ENCODE measurements at places on chromosomes 2 and 18.

DNA sequence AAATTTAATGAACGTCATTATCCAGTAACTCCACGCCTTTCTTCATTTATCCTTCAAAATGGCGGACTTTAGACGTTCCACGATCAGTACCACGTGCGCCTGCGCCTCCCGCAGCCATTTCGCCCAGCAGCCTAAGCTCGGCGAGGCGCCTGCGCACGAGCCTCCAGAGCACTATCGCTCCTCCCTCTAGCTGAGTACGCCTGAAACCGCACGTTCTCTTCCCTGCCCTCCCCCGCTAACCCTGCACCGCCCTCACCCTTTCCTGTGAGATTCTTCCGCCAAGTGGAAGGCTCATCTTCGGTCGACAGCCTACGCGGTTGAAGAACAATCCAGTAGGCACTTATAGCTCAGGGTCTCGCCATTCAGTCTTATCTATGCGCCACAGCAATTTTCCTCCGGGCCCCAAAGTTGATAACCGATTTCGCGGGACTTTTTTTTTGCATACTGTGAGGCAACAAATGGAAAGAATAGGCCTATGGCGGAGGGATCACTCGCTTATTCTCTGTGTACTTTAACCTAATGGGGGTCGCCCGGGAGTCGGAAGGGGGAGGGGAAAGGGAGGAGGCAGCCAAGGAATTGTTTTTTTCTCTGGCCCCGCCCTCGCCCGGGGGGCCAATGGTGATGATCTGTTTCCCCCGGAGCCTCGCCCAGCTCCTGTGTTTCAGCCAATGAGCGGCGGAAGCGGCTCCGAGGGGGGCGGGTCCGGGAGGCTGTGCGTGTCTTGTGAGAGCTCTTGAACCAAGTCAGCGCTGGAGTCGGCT lies at the start of gene KDM3A:
Gene KDM3A (plus strand): TSS at position 741 of the 761 bp plus-strand sequence. CDS start 677 bp downstream, outside the sequence.
- DNase-seq = peak; percentile 100

GRCh38 chr2:96869822-96870625 lies at the start of gene SEMA4C:
SEMA4C (minus strand) TSS chr2:96870080; CDS start chr2:96867886, 2,194 bp downstream.
- peak; percentile 77 for DNase-seq

GRCh38 chr2:127149384-127149783 lies 42.4 kb upstream of the BIN1 start:
- DNase-seq = no peak

DNA sequence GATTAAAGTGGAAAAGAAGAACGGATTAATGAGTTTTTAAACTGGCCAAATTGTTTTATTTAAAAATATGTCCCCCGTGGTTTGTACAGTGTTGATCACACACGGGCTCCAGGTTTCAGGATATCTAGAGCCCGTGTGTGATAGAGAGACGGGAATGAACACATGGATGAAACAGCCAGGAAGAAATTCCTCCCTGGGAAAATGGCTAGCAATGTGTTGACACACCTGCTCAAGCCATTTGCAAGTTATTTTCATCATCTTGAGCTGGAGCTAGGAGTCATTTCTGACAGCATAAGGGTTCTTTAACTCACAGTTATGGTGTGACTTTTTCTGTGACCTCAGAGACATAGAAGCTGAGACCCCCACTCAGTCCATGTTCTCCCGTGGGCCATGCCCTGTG lies 81.6 kb downstream of the LRRFIP1 start:
- no peak for DNase-seq

- DNase-seq = no peak
Measured at GRCh38 chr18:73366713-73367112, 498.9 kb upstream of the NETO1 start.

- peak; percentile 97 for DNase-seq
Measured at GRCh38 chr2:127387655-127388422, at the start of gene MAP3K2. MAP3K2 (minus strand) TSS chr2:127387975; CDS start chr2:127343129, 44,846 bp downstream.

DNA sequence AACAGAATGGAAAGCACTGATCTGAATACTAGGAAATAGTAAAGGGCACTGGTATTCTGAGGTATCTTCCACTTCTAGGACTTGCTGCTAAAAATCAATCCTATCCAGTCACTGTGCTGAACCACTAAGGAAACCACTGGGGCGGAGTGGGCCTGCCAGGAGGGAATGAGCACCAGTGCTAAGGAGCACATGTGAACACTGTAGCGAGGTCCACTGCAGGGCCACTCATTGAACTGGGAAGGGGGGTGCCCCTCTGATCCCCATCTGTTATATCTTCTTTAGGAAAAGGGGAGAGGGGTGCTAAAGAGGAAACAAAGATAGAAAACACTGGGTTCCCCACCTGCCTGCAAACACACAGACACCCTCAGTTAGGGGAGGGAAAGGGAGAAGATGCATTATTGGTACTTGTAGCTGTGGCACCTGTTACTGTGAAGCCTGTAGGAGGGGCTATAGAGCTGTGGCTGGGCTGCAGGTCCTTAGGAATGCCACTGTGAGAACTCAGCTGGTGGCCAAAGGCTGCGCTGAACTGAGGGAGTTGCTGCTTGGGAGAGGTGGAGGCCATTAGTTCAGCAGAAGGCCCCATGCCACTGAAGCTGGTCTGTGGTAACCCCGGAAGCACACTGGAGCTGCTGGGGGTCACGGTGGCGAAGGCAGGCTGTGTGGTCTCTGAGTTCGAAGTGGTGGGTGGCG lies 81.8 kb downstream of the INO80D start:
- no peak for DNase-seq

GRCh38 chr2:214782671-214783070 lies 26.8 kb downstream of the BARD1 start:
- no peak for DNase-seq

GRCh38 chr18:3906116-3906750 lies 456.3 kb downstream of the TGIF1 start:
- DNase-seq = no peak

DNA sequence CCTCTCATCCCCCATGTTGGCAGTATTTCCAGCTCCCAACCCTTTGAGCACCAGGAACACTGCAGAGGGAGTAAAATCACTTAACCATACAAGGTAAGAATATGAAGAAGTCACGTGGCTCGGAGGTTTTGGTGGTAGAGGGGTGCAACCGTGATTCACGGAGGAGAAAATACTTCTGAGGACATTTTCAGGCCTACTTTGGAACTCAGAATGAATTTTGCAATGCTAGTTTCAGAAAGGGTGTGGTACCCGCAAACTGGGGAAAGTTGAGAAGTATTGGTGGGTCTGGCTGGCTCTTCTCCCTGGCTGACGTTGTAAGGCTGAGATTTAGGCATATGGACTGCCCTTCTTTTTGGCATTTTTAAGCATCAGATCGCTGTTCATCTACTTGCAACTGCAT lies 442 bp downstream of the SERPINB5 start:
- no peak for DNase-seq

DNA sequence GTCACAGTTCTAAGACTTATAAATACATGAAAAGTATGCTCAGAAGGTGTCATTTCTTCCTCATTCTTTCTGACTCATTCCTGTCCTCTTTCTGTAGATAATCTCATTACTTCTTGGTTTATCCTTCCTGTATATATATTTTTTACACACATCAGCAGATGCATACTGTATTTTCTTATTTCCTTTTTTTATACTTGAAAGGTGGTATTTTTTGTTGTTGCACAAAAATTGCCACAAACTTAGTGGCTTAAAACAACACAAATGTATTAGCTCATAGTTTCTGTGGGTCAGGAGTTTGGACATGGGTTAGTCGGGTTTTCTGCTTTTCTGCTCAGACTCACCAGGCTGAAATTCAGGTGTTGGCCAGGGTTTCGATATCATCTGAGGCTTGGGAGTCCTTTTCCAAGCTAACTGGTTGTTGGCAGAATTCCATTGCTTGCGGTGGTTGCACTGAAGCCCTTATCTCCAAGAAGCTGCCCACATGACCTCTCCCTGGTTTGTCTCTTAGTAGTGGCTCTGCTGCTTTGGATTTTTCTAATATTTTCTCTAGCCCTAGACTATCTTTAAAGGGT lies 162.6 kb downstream of the FMNL2 start:
- no peak for DNase-seq

DNA sequence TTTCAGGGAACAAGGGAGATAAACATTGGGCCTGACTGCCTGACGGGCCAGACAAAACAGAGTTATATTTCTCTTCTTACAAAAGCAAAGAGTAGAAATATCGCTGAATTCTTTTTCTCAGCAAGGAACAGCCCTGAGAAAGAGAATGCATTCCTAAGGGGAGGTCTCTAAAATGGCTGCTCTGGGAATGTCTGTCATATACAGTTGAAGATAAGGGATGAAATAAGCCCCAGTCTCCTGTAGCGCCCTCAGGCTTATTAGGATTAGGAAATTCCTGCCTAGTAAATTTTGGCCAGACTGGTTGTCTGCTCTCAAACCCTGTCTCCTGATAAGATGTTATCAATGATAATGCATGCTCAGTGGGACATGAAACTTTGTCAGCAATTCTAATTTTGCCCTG lies 134.9 kb upstream of the CNTNAP5 start:
- DNase-seq = no peak

- no peak for DNase-seq
Measured at GRCh38 chr18:49162226-49162864, 211.6 kb upstream of the SMAD7 start.

DNA sequence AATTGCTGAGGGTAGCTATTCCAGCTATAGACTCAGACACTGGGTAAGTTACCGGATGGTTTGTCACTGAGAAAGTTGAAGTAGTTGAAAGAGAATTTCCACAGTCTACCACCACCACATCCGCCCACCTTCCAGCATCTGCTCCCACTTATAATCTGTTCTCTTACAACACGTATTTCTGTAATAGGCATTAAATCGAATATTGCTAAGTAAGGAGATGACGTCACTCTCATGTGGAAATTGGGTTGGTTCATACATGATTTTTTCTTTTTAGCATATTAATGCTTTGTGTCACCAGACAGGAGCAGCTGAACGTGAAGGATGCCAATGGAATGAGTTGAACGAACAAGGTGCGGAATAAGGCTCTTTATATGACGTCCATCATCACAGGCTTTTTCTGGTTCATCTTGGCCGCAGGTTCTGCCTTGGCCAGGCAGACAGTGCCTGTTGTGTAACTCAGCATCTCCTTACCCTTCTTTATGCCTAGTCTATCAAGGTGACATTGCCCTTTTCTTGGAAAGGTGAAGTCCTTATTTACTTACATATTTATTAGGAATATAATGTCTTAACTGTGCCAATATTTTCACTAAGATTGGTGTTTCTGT lies 45.9 kb downstream of the THUMPD2 start:
- DNase-seq = no peak

DNA sequence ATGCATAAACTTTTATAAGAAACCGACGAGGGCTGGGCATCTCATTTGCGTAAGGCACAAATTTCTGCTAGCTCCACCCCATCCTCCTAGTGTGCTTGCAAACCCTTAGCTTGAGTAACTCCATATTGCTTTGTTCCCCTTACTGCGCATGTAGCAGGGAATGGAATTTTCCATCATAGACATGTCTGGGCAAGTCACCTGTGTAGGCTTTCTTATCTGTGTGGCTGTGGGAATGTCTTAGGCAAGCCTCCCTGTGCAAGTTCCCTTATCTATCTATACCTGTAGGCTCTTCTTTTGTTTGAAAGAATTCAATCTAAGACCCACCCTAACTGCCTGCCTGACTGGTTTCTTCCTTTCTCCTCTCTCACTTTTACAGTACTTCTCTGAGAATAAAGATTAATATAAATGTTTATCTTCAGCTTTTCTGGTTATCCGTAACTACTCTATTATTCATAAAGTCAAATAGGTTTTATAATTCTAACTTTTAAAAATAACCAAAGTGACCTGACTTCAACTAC lies 217.6 kb upstream of the FIGN start:
- no peak for DNase-seq

GRCh38 chr2:146323564-146323963 lies 1521.3 kb upstream of the ACVR2A start:
- peak; percentile 6 for DNase-seq

- DNase-seq = no peak
Measured at GRCh38 chr2:236918545-236918944, 167.1 kb upstream of the COPS8 start.

GRCh38 chr2:110853516-110853915 lies 121.1 kb downstream of the ACOXL start:
- DNase-seq = no peak

GRCh38 chr2:88638123-88638650 lies 10.9 kb upstream of the EIF2AK3 start:
- DNase-seq = no peak

DNA sequence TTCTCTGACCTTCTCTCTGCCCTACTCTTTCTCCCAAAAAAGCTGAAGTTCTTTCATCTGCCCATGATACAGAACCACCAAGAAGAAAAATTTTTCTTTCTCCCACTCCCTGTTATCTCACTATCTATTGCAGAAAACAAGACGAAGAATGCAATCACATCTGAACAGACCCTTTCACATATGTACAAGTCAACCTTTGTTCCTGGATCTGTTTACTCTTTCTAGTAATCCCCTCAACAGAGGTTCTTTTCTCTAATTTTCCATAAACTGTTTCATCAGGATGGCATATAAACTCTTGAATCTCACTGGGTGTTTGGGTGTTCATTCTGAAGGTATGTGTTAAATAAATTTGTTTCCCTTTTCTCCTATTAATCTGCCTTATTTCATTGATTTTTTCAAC lies 1262.7 kb upstream of the NRXN1 start:
- DNase-seq = no peak

DNA sequence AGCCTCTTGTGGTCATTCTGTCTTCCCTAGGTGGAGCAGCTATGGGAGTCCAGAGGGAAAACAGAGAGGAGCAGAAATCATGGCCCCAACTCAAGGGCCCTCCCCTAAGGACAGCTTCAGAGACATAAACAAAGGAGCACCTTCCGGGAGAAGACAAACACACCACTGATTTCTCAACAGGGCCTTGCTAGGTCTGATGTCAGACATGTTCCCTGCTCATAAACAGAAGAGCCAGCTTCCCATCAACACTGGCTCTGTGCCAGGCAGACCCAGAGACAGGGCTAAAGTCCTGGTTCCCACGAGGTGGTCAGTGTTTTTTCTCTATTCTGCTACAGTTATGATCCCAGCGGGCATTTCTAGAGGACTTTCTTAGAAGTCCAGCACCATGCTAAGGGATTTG lies 19.3 kb downstream of the CXCR2 start:
- no peak for DNase-seq

- DNase-seq = no peak
Measured at GRCh38 chr2:41321351-41321750, 726.5 kb upstream of the PKDCC start.

DNA sequence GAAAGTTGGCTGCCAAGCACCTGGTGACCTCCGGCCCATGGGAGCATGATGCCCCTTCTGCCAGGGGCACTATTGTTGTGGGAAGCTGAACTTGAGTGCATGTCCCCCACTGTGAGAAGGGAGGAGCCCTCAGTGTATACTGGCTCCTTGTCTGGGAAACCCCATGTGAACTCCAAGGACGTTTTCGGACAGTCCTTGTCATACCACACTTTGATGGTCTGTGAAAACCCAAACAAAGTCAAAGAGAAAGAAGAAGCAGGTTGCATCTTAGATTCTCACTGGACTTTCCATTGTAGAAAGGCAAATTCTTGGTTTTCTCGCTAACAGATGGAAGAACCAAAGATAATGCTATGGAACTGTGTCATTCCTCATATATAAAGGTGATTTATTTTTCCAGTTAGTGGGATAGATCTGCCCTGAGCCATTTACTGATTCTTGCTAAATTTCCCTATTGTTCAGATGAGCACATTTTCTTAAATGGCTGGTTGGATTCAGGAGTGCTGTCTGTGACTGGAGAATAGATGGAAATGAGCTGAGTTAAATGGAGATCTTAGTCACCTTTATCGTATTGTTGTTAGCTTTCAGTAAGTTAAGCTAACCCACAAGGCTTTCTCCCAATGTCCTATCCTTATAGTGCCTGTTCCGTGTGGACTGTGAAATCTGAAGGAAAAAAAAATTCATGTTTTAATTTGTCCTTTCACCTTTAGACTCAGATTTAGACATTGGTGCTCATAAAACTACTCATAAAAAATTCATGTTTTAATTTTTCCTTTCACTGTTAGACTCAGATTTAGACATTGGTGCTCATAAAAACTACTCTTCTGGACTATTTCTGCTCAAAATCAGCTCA lies 166.6 kb downstream of the ACTR3 start:
- no peak for DNase-seq

GRCh38 chr2:34161549-34161948 lies 562.5 kb upstream of the FAM98A start:
- no peak for DNase-seq
